ENCODE measurements at places on chromosomes 13 and 19.
A peak's percentile ranks its signal among the peaks of the same experiment; 100 is the strongest.

DNA sequence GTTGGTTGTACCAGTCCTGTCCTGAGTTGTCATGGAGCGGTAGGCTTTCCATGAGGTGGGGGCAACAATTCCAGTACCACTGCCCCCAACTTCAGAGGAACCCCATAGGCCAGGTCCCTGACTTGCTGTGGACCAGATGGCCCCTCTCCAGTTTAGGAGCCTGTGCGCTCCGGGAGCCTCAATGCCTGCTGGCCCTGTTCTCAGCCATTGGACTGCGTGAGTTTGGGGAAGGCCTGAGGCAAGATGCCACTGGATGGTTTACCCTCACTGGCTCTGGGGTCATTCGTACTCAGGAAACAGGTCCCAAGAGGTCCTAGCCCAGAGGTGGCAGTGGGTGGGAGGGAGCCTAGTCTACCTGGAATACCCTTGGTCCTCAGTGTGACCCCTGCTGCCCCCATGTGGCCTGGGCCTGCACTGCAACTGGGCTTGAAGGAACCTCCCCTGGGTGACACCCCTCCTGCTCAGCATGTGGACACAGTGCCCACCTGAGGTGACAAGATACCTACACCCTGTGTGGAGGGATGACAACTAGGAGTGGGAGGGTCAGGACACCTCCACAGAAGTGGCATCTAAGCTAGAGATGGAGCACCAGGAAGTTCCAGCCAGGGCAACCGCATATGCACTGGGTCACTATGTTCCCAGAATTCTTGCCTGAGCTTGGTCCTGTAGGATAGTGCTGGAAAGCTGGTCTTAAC, 6.0 kb upstream of the PRR19 start:
- peak; percentile 78 for DNase-seq

DNA sequence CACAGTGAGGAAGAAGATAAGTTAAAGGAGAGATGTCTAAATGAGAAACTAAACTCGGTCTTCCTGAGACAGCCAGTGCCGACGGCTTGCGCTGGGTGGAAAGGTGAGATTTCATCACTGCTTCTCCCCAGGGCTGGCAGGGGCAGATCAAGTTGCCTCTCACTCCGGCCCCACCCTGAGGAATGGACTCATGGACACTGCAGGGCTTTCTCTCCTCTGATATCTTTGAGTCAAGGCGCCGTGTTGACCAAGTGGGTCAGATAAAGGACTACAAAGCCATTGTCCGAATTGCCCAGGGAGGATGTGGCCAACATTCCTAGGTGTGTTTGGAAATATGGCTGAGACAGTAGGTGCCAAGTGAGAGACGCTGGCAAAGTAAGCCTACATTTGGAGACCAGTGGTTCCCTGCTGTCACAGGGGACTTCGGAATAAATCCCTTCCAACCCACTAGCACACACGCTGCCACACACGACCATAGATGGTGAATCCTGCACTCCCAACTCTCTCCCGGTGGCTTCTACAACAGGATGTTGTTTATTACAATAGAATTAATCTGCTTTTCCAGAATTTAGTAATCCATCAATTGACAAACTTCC, 156.5 kb upstream of the TSC22D1 start:
- no peak for DNase-seq

DNA sequence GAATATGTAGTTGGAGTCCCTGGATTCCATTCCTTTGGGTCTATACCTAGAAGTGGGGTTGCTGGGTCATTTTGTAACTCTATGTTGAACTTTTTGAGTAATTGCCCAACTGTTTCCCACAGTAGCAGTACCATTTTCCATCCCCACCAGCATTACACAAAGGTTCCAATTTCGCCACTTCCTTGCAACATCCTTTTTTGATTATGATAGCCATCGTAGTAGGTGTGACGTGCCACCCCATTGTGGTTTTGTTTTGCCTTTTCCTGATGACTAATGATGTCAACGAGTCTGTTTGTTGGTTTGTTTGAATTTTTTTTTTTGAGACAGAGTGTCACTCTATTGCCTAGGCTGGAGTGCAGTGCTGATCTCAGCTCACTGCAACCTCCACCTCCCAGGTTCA, 3.3 kb upstream of the PEX11G start:
- DNase-seq, result peak; percentile 49

GRCh38 chr13:54884682-54885081, 1856.1 kb downstream of the OLFM4 start:
- DNase-seq, result no peak

GRCh38 chr13:100611678-100612492, 23.3 kb upstream of the GGACT start:
- DNase-seq, result no peak

- DNase-seq, result peak; percentile 62
Measured at GRCh38 chr19:13104360-13104847, 1.7 kb upstream of the LYL1 start.

- DNase-seq, result no peak
Measured at GRCh38 chr13:48070942-48071341, 24.0 kb downstream of the MED4 start.

DNA sequence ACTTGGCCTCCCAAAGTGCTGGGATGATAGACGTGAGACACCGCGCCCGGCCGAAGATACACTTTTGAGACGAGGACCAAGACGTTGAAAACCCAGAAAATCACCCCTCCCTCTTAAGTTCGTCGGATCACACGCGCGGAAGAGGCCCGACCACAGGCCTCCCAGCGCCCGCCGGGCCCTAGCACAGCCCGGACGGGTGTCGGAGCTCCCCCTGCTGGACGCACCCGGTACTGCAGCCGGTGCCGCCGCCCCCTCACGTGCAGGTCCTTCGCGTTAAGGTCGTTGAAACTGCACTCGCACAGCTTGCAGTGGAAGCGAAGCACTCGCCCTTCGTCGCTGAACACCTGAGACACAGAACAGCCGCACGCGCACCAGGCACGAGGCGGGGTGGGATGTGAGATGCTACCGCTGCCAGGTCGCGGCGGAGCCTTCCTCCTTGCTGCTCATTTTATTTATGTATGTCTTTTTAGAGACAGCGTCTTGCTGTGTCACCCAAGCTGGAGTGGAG, 35.7 kb upstream of the MATK start:
- DNase-seq, result peak; percentile 83

DNA sequence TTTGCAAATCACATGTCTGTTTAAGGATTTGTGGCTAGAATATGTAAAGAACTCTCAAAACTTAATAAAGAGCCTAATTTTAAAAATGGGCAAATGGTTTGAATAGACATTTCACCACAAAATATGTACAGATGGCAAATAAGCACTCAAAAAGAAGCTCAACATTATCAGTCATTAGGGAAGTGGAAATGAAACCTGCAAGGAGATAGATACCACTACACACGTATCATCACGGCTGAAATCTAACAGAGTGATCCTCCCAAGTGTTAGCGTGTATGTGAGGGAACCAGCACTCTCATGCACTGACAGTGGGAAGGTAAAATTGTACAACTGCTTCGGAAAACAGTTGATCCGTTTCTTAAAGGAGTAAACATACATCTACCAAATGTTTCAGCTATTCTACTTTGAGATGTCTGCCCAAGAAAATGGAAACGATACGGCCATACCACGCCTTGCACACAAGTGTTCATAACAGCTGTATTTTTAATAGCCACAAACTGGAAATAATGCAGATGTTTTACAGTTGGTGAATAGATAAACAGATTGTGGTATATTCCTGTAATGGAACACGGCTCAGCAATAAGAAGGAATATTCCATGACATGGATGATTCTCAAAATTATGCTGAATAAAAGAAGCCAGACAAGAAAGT, 14.5 kb downstream of the ARHGEF7 start:
- no peak for DNase-seq

DNA sequence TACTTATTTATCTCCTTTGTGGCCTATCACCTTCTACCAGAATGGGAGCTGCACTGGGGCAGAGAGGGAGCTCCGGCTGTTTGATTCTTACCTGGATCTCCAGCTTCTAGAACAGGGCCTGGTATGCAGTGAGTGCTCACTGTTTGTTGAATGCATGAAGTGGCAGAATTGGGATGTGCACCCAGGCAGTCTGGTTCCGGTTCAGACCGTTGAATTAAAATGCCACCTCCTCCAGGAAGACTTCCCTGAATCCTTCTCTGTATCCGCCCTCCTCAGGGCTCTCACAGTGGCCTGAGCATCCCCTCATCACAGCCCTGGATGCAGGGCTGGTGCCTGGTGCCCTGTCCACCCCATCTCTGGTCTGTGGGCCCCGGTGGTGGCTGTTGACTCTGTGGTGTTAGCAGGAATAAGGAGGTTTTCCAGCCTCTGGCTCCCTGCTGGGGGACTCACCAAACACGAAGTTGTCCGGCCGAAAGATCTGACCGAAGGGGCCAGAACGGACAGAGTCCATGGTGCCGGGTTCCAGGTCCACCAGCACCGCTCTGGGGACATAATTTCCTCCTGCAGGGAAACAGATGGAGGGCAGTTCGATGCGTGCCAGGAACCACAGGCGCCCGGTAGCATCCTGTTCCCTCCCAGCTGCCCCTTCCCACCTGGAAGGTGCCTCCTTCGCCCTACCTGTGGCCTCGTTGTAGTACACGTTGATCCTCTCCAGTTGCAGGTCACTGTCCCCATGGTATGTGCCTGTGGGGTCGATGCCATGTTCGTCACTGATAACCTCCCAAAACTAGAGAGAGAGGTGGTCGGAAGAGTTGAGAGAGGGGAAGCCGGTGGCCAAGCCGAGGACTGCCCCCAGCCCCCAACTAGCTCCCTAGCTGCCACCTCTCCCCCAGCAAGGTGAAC, 1.0 kb downstream of the TUBB4A start:
- no peak for DNase-seq

GRCh38 chr13:28394422-28394821, 100.5 kb downstream of the FLT1 start:
- DNase-seq, result no peak

DNA sequence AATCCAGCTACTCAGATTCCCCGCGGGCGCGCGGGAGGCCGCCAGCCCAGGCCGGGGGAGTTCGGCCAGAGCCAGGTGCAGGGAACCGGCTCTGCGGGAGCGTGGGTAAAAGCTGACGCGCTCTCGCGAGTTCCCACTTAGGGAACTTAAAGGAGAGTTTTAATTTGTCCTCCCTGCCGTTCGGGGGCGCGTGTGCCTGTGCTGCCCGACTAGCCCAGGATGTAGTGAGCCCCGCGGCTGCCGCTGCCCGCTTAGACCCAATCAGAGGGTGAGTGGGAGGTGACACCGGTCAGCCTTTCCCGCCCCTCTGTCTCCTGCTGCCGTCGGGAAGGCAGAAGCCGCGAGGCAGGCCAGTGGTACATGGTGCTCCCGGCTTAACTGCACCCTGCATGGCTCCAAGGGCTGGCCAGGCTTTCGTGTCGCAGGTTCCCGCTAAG, 36.0 kb upstream of the NEK3 start:
- DNase-seq, result peak; percentile 49

GRCh38 chr19:1649706-1650649, 2.4 kb downstream of the TCF3 start:
- no peak for DNase-seq

- no peak for DNase-seq
Measured at GRCh38 chr13:101490406-101491015, 38.0 kb downstream of the ITGBL1 start.

- no peak for DNase-seq
Measured at GRCh38 chr13:70253411-70253810, 145.2 kb upstream of the KLHL1 start.

DNA sequence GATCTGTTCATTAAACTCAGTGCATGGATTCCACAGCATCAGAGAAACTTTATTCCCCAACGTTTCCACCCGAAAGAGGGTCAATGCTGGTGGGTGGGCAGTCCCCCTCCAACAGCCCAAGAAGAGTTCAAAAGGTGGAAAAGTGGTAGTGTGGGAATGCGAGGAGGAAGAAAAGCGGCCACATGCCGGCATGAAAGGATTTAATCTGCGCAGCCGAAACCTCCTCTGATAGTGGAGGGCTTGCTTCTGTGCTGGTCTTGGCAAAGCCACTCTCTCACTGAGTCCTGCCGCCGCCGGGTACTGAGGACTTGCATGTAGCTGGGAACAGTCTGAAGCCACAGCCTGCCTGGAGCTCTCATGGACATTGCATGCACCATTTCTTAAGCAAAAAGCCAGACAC, 136.2 kb upstream of the ZNF536 start:
- no peak for DNase-seq
